ENCODE measurements at places on chromosomes 12 and 14.

GRCh38 chr14:95906591-95906990 lies 30.0 kb downstream of the TUNAR start:
- no peak for DNase-seq

- DNase-seq, result no peak
These were observed 628.9 kb upstream of the TBX3 start for GRCh38 chr12:115312901-115313300.

DNA sequence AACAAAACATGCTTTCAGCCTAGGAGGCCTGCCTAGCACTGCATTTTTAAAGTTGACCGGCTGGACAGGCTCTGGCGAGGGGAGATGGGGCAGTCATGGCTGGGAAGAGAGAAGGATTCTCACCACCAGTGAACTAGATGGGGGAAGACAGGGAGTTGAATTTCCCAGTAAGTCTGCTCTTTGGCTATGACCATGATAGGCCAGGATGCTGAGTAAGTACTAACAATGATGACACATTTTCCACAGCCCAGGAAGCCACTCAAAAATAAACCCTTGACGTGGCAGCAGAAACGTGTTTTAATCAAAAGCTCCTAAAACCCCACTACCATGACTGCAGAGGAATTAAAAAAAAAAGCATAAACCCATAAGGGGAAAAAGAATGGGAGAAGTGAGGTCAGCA lies 19.0 kb downstream of the KCTD10 start:
- DNase-seq, result no peak

- no peak for DNase-seq
These were observed 127.6 kb upstream of the NCOR2 start for GRCh38 chr12:124694846-124695497.

GRCh38 chr12:110940933-110941332 lies 20.6 kb upstream of the MYL2 start:
- DNase-seq, result no peak

DNA sequence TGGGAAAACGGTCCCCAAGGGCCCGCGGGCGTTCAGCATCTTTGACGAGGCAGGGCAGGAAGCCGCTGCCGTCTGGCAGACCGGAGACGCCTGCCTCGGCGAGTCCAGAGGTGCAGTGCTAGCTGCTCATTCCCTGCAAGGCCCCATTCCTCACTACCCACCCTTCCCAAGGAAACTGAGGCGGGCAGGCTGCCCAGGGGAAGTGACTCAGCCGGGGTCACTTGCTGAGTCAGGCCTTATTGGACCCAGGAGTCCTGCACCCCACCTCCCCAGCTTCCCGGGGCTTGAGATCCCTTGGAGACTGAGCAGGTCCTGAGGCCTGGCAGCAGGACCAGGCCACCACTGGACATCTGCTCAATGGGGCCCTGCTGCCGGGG lies 3.7 kb downstream of the SH2B3 start:
- no peak for DNase-seq

GRCh38 chr12:554001-554285 lies 94.2 kb downstream of the B4GALNT3 start:
- DNase-seq, result no peak

DNA sequence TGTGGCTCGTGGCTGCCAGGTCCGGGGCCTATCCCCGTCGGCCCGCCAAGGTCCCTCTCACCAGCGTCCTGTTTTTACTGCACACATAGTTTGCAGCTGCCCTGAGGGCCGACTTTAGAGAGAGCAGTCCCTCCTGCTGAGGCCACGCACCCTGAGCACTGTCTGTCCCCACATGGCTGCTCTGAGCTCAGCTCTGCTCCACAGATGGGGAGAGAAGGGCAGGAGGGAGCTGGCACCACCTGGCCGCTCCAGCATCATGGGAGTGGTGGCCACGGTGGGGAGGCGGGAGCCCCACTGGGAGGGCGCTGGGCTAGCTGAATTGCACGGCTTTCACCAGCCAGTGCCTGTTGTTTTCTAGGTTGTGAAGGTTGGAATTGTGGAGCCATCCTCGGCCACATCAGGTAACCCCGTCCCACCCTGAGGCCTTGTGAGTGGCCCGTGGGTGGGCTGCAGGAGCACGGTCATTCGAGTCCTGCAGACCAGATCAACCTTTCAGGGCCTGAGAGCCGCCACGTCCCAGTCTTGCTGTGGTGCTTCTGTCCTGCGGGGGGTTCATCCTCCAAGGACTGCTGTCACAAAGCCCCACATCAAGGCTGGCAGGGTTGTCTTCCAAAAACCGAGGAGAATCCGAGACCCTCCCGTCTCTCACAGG lies 7.4 kb upstream of the TEX22 start:
- no peak for DNase-seq

DNA sequence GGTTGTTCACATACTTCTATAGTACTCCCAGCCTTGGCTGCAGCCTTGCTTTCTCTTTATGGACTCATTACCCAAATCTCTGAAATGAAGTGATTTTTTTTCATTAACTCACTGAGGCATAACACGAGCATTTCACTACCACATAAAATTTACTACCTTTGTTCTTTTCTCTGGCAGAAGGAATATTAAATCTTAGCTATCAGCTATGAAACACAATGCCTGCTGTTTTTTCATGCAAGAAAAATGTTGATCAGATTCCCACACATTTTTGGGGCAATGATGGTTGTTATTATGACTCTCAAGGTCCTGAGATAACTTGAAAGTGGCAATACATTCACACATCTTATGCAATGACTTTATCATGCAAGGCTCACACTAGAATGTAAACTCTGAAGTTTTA lies 225.3 kb upstream of the ATP2B1 start:
- DNase-seq, result no peak

GRCh38 chr14:101223127-101223526 lies 319.6 kb upstream of the RTL1 start:
- DNase-seq, result no peak

GRCh38 chr12:127235761-127236160 lies 1031.2 kb upstream of the TMEM132C start:
- DNase-seq, result no peak

DNA sequence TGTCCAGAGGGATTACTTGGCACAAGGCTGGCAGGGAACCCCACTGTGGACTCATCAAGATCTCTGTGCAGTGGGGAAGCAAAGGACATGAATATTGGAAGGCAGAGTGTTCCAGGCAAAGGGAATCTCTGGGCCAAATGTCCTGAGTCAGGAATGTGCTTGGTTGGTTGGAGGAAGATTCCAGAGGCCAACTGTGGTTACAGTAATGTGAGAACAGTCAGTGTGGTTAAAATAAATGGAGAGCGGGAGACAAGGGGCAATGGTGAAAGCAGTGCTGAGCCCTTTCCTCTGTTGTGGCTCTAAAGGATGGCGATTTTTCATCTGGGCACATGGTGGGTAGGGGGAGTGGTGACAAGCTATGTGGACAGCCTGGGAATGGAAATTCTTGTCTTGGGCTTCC lies 948.2 kb downstream of the BCL11B start:
- DNase-seq, result no peak

DNA sequence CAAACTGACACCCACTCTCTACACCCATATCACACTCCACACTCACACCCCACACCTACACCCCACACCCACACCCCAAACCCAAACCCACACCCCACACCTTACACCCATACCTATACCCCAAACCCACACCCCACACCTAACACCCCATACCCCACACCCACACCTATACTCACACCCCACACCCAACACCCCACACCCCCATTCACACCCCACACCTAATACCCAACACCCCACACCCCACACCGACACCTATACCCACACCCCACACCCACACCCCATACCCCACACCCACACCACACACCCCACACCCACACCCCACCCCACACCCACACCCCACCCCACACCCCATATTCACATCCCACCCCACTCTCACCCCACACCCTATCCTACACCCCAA lies 38.5 kb downstream of the TMEM120B start:
- DNase-seq, result no peak

DNA sequence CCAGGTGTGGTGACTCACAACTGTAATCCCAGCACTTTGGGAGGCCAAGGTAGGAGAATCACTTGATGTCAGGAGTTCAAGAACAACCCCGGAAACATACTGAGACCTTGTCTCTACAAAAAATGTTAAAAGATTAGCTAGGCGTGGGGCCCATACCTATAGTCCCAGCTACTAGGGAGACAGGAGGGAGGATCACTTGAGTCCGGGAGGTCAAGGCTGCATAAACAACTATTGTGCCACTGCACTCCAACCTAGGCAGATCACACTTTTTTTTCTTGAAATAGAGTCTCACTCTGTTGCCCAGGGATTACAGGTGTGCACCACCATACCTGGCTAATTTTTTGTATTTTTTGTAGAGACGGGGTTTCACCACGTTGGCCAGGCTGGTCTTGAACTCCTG lies 6.1 kb downstream of the RND1 start:
- no peak for DNase-seq

GRCh38 chr14:100539003-100539660 lies 48.1 kb downstream of the BEGAIN start:
- DNase-seq, result no peak

- no peak for DNase-seq
These were observed 141.1 kb downstream of the HMGA2 start for GRCh38 chr12:65965358-65965757.

DNA sequence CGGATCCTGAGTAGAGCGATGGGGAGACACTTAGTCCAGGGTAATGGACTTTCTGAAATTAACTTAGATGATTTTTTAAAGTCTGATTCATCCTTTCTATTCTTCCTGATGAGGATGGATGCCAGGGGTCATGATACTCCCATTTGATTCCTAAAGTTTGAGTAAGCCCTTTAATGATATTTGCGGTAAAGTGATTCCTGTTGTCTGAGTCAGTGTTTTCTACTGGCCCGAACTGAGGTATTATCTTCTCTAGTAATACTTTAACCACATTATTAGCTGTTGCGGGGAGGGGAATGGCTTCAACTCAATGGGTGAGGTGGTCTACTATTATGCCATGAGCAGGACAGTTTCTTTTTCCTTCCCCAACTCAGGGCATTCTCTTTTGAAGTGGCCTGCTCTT lies 111.6 kb downstream of the RIN3 start:
- DNase-seq, result no peak

DNA sequence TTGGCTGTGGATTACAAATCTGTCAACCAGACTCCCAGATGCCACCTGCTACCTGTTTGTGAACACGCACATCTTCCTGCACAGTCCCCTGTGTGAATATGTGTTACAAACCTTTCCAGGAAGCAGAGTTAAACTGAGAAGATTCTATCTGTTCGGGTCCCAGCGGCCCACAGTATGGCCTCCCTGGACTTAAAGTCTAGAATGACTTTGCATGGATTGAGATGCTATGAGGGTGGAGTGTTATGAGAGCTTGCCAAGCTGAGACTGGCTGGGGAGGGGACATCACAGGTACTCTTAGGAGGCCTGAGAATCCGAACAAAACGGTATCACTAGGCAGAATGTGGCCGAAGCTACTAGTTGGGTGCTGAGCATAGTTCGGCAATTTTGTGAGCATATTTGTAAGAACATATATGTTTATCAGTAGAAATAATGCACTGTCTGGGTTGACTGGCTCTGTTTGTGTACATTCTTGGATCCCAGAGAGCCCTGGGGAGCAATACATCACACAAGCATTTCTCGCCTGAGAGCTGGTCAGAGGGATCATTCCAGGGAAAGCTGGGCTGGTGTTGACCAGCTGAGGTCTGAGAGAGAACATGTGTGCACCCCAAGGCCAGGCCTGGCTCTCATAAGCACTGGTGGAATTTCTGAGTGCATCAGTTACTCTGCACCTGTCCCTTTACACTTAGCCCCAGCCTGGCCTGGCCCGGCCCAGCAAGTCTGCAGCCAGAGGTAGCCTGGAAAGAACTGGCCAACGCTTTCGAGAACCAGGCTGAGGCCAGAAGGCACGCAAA lies 29.8 kb upstream of the LTBP2 start:
- no peak for DNase-seq

GRCh38 chr12:116202433-116202832 lies 75.1 kb downstream of the MED13L start:
- no peak for DNase-seq

DNA sequence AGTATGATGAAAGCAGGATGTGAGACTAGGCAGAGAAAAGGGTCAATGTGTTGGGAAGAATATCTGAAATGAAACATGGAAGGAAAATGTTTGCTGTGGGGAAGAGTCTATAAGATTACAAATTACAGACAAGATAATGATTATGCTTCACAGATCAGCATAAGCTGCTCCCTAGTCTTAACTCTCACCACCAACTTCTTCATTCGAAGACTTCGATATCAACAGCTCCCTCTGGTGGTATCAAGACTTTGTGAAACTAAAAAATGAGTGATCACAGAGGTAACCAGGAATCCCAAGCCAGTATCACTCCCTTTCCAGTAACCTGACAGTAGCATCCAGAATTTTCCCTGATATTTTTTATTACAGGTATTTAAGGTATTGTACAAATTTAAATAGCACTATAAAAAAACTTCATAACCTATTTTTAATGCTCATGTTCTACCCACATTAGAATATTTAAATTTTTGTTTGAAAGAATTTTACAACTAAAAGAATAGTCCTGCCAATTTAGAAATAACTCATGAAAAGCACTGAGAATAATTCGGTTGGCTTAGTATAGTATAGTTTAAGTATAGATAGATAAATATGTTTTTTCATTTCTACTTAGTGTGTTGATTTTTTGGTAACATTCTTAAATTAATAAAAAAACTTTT lies 84.4 kb downstream of the C2CD5 start:
- no peak for DNase-seq

DNA sequence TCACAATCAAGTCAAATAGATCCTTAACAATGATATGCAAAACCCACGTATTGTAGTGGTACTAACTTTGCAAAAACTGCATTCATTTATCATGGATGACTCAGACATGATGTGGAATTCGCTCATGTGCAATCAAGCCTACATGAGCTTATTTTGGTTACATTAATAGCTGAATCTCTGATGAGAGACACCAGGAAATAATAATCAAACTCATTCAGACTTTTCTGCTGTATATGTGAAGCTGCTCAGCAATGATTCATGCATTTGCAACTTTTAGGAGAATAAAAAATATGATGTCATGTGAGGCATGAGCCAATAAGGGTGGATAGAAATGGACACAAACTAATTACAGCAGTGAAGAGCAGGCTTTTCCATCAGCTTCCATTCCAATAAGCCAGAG lies 1075.8 kb upstream of the TMEM132C start:
- no peak for DNase-seq

DNA sequence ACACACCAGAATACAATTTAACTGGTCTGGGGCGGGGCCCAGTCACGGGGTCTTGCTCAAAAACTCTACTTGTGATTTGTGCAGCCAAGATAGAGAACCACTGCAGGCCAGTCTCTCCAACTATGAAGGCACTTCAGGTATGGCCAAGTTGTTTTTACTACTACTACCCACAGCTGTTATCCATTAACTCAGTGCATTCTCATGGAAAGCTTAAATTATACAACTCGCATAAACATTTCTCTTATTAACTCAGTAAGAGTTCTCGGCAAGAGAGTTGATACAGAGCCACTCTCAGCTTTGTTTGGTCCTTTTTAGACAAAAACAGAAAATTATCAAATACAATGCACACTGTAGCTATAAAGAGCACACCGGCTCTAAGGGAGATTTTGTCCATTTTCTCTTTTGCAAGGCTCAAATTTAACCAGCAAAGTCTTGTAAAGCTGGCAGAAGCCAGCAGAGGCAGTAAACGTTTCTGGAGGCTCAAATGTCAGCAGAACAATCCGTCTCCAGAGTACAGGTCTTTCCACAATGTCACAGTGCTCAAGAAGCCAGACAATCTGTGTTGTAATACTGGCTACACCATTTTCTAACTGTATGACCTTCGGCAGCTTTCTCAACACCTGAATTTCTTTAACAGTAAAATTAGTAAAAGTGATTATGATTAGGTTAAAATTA lies 85.9 kb downstream of the PTGER2 start:
- DNase-seq, result no peak
